ENCODE measurements at places on chromosomes 3 and 15.

GRCh38 chr3:133295199-133295901, 104.5 kb upstream of the BFSP2 start:
- DNase-seq = no peak

GRCh38 chr3:76438971-76439370, 600.9 kb upstream of the ROBO2 start:
- no peak for DNase-seq

- no peak for DNase-seq
Measured at GRCh38 chr3:196995646-196996355, 27.2 kb upstream of the PIGZ start.

DNA sequence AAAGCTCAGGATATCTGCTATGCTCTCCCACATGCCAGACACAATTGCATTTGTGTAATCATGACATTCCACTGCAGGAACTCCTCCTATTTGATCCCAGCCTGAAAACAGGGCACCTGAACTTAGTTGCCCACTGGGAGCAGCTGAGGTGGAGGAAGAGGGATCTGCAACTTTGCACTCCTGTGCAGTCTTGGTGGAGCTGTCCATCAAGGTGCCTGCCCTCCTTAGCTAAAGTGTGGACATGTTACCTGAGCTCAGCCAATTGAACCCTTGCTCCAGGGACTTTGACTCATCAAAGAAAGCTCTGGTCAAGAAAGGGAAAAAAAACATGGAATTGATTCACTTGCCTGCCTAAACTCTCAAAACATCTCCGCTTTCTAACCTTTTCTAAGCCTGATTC, 33.3 kb upstream of the TUBGCP5 start:
- no peak for DNase-seq

DNA sequence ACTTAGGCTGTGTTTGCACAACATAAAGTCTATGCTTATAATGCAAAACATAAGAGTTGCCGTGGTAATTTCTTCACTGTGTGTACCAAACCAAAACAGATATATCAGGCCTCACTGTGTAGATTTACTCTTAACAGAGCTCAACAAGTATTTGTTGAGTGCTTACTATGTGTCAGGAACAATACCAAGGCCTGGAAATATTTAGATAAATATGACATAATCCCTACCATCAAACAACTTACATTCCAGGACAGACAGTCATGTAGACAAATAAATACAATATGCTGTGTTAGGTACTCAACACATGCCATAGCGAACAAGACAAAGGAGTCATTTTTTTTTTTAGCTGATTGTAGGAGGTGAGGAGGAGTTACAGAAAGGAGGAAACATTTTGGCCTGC, 554.0 kb downstream of the NSUN3 start:
- DNase-seq = no peak

DNA sequence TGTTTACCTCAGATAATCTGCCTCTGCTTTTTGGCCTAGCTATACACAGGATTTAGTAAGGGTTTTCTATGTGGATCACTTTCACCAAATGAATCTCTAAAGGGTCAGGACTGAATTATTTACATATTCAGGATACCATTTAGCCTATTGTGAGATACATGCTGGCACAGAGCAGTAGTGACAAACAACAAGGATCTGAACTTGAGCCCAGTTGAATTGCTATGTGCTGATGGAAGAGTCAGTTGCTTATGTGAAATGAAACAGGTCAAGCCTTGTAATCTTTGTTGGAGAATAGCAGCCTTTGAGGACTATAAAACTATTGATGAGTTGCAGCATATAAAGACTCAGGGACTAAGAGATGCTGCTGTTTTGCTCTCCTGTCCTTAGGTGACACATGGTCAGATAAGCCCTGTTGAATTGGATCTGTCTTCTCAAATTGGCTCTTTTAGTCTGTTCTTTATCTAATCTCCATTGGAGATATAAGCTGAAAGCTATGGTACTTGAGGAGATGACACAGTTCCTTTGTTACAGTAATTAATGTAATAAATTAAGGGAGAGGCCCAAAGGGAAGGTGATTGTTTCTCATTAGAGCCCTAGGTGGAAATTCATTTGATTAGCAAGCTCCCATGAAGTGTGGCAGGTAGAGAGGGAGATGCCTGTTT, 30.4 kb downstream of the ZNF609 start:
- DNase-seq = no peak

GRCh38 chr3:128482666-128483656, 10.0 kb downstream of the GATA2 start:
- no peak for DNase-seq

GRCh38 chr3:133096900-133097613, 58.9 kb downstream of the TMEM108 start:
- no peak for DNase-seq

DNA sequence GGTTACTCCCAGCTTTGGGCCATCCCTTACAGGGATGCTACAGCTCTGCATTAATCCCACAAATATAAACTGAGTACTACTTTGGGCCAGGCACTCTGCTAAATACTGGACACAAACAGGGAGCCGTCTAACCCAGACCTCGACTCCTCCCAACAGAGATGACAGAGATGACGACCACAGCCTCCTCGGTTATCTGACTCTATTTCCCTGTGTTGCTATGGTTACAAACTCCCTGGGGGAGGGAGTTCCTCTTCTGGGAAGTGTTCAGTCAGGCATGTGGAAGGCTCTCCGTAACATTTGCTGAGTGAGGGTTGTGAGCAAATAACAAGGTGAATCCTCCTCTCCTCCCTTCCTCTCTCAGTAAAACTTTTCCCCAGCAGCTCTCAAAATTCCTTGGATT, 6.7 kb upstream of the CMTM7 start:
- DNase-seq = no peak

DNA sequence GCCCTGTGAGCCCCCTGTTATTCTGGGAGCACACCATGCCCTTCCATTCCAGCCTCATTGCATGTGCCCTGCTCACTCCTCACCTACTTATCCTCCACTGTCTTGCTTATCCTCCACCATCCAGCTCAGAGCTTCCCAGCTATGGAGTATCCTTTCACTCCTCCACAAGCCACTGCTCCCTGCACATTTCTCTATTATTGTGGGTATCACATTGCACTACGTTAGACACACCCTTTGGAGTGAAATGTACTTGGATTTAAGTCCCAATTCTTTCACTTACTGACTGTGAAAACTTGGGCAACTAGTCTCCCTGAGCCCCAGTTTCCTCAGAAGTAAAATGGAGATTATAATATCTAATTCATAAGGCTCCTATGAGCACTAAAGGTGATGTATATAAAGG, 4.3 kb downstream of the MASP1 start:
- no peak for DNase-seq

DNA sequence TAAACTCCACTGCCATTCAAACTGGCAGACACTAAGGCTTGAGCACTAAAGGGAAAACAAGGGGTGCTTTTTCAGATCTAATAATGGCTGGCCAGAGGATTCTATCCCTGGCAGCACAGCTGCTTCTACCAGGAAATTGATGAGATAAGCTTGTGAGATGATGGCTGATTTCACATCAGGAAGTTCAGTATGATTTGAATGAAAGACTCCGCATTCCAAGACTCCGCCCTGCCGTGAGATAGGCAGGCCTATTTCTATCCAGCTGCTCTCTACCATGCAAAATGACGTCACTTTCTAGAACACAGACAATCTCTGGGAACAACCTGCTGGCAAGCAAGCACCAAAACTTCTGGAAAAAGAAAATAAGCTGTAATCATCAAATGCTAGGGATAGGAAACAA, 171.8 kb downstream of the WDR76 start:
- no peak for DNase-seq

GRCh38 chr3:39249453-39250115, 30.3 kb downstream of the CX3CR1 start:
- DNase-seq = no peak

- no peak for DNase-seq
Measured at GRCh38 chr3:178684881-178685590, 148.8 kb downstream of the KCNMB2 start.

- no peak for DNase-seq
Measured at GRCh38 chr15:64731012-64731804, 44.2 kb downstream of the RBPMS2 start.

GRCh38 chr15:71779073-71779797, 31.1 kb upstream of the NR2E3 start:
- no peak for DNase-seq

GRCh38 chr15:80856809-80857377, 77.7 kb downstream of the CEMIP start:
- no peak for DNase-seq

DNA sequence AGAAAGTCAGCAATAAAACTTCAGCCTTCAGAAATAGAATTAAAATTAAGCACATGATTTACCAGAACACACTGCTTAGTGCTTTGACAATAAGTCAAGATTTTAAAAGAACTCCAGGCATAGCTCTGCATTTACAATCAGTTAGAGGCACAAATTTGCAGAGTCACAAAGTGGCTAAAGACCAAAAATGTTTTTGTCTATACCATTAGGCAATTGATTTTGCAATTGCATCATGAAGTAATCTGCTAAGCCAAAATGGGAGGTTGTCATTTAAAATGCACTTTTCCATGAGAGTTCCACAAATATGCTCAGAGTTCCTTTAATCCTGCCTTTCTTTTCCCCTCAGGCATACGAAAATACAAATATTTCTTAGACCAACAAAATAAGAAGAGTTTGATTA, 10.1 kb upstream of the DCP1A start:
- no peak for DNase-seq

DNA sequence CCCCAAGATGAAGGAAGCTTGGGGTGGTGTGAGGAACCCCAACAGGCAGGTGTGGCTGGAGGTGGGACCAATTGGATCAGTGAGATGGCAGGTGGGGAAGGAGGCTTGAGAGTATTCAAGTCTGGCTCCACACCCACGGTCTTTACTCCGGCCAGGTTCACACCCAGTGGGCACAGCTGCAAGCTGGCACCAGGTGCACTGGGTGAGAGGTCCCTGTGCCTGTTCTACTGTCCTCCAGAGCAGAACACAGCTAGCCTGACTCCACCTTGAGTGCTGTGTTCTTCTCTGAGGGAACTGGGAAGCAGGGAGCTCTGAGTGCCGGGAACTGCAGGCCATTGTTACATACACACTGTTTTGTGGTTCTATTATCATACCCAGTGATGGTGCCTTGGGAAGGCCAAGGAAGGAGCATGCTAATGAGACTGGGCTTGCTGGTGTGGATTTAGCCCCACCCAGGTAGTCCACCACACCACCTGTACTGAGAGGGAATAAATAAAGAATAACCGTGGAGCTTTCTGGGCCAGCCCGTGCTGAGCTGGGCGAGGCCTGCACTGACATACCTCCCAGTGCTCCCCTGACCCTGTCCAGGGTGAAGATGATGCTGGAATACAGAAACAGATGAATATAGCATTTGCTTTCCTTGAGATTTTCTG, 93.4 kb downstream of the ABHD5 start:
- DNase-seq = peak; percentile 47

DNA sequence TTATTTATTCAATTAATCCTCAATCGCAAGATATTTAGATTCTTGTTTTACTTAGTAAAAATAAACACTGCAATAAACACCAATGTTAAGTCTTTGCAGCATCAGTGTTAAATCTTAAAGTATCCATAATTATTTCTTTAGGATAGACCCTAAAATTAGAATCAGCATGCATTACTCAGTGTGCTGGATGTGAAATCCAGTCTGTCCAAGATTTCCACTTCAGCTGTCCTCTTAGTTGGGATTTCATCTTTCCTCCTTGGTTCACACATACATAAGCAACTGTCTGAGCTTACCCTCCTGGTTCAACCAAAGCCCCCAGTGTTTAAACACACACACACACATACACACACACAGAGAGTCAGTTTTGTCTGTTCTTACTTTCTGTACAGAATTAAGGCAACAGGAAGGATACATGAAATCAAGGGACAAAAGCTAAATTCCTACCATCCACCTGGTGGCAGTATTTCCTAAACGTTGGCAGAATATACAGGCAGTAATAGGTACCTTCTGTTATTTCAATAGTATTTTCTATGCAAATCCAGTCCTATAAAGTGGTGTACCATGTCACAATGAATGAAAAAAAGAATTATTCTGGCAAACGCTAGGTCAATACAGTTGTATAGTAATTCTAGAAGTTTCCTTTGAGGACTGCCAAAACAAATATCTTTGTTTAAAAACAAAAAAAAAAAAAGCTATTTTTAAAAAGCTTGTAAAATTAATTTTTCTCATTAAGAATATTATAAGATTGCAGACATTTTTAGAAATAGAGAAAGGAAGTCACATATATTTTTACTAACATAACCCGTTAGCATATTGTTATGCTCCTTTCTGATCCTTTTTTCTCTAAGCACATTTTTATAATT, 27.3 kb upstream of the DMXL2 start:
- DNase-seq = no peak

DNA sequence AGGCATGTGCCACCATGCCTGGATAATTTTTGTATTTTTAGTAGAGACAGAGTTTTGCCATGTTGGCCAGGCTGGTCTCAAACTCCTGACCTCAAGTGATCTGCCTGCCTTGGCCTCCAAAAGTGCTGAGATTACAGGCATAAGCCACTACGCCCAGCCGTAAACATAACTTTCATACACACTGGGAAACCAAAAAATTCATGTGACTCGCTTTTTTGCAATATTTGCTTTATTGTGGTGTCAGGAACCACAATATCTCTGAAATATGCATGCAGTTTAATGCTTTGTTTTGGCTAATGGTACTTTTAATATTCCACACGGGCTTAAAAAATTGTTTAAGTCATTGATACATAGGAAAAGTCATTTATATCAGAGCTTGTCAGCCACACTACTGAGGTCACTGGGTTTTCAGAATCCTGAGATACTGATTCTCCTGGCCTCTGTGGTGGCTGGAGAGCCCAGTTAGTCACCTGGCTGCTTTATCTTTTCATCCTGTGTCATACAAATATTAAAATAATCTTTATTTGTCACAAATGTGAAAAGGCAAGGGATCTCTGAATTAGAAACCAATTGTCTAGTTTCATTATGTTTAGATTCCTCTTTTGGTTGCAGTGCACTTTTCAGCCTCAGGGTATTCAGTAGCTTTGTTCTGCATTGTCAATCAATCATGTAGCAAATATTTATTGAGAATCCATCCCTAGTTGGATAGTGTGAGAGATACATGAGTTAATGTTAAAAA, 10.0 kb downstream of the TMEM62 start:
- DNase-seq = no peak

DNA sequence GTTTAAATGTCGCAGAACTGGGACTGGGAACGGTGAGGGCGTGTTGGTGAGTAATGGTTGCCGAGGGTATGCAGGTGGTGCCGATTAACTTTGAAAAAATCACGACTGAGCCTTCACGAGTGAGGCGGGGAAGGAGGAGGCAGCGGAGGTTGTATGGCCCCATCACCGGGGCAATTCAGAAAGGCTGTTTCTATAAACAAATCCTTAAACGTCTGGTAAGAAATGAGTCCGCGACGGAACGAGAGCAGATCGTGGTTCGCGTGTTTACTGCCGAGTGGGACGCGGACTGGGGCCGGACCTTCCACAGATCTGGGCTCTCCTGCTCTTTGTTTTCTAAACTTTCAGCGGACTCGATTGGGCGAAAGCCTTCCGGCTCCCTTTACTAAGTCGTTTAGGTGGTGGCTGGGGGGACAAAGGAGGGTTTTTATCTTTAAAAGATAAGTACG, 2.7 kb downstream of the IGF1R start:
- DNase-seq = no peak
